SIG-M5 (cell line): ENCODE measurements at places on chromosomes 13 and 19.

DNA sequence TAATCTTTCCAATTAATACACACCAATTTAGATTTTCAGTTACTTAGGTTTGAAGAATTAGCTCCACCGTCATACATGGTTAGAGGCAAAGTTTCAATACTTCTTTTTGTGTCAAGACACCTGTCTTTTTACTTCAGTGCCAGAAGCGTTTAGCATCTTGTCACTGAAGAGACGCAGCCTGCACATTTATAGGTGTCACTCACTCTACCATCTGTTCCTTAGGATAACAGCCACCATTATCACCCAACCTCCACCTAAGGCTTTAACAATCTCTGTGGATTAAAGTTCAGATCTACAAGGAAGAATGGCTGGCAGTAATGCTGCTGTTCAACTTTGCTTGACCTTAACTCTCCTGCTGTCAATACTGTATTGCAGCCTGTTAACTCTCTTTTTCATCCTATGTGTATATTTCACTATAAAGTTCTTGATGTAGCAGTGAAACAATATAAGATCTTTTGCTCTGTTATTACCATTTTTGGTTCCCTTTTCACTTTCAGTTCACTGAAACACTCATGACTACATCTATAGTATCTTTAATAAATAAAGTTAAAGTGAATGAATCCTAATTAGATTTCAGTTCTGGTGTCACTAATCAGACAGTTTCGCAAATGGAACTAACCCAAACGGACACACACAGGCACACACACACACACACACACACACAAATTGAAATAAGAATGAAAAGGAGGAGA lies 435.6 kb downstream of the PCDH9 start:
- DNase-seq: no peak

DNA sequence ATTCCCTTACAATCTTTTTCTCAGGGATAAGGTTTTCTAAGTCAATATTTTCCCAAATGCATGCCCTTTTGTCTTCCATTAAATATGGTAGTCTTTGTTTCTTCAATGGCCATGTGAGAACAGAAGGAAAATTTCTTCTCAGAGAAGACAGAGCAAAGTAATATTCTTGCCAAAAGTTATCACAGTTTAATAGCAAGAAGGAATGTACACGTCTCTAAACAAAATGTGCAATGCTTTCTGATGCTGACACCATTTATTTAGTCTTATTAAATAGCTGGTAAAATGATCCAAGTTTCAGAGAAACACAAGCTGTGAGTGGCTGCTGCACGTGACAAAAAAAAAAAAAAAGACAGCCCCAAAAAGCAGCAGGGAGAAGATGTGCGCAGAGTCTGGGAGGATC lies 542.5 kb downstream of the GPC6 start:
- DNase-seq: no peak

DNA sequence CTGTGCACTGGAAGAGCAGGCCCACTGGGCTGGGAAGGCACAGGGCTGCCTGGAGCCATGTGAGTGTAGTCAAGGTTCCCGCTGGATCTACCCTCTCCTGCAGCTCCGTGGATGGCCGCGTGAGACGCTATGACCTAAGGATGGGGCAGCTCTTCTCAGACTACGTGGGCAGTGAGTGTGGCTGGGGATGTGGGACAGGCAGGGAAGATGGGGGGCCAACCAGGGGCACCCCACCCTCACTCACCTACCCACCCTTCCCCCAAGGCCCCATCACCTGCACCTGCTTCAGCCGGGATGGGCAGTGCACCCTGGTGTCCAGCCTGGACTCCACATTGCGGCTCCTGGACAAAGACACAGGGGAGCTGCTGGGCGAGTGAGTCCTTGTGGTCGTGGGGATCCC lies 6.1 kb downstream of the WDR83 start:
- no peak for DNase-seq

DNA sequence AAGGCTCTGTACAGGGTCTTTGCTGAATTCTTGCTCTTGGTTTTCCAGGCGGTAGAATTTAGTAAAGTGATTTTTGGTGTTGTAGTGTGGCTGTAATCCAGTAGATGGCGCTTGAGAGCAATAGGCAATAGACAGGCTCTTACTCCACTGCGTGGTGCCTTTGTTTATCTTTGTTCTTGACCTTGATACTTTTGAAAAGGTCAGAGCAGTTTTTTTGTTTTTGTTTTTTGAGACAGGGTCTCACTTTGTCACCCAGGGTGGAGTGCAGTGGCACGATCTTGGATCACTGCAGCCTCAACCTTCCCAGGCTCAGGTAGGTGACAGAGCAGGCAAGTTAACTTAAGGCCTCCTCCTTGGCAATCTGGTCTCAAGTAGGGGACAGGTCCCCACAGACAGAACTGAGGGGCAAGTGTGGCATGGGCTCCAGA lies 12.2 kb upstream of the LILRA5 start:
- DNase-seq: no peak

DNA sequence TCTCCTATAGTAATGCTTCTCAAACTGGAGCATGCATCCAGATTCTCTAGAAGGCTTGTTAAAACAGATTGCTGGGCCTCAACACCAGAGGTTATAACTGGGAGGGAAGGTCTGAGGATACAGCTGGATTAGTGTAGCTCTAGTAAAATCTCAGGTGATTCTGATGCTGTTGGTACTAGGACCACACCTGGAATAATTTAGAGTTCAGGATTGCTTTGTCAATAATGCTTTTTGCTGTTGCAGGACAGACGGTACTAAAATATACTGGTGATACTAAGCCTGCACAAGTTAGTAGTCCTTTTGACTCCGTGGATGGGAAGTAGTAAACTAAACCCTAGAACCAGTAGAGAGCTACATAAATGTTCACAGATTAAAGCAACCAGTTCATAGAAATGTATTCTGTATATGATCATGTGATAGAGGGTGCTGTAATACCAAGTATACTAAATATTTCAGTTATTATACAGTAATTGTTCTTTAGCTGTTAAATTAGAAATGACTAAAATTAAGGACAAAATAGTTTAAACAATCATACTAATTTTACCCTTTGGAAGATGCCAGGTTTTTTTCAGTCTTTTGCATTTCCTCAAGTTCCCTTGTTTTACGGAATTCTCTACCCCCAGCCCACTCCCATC lies 258.2 kb upstream of the STARD13 start:
- DNase-seq: no peak

- DNase-seq: no peak
These were observed 10.6 kb upstream of the TLE2 start for GRCh38 chr19:3039641-3040077.

GRCh38 chr19:30303131-30303654 lies 69.0 kb upstream of the ZNF536 start:
- no peak for DNase-seq

GRCh38 chr19:29389495-29389894 lies 136.3 kb upstream of the VSTM2B start:
- DNase-seq: no peak

GRCh38 chr19:34273121-34273520 lies 18.8 kb downstream of the GARRE1 start:
- no peak for DNase-seq

DNA sequence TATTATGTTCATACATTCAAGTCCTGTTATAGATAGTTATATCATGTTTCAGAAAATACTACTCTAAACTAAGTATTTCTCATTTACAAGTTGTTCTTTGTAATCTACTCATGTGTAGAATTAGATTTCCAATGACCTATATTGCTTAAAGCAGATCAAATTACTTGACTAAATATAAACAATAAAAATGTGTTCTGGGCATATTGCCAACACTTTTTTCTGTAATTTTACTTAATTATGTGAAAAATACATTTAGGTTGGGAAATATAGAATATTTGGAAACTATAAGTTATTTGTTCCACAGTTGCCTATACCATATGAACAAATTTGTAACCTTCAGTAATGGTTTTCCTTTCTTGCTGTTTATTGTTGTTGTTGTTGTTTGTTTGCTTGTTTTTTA lies 275.2 kb upstream of the PCDH9 start:
- no peak for DNase-seq

- no peak for DNase-seq
These were observed 442.8 kb downstream of the FGF14 start for GRCh38 chr13:101959016-101959415.

DNA sequence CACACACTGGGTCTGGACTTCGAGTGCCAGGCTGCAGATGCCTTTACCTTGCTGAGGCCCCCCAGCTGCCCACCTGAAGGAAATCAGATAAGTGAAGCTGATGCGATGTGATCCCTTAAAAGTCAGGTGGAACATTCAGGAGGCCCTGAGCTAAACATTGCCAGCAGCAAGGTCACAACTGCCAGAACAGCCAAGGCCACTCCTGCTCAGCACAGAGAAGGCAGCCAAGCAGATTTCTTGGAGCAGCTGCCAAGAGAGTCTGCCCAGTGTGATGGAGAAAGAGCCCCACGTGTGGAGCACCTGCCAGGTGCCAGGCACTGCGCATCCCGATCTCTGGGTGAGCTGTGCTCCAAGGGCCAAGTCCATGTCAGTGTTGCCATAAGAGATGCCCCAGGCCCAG lies 20.6 kb upstream of the UQCRFS1 start:
- no peak for DNase-seq

- DNase-seq: no peak
These were observed 537.4 kb downstream of the MYO16 start for GRCh38 chr13:109166804-109167203.

DNA sequence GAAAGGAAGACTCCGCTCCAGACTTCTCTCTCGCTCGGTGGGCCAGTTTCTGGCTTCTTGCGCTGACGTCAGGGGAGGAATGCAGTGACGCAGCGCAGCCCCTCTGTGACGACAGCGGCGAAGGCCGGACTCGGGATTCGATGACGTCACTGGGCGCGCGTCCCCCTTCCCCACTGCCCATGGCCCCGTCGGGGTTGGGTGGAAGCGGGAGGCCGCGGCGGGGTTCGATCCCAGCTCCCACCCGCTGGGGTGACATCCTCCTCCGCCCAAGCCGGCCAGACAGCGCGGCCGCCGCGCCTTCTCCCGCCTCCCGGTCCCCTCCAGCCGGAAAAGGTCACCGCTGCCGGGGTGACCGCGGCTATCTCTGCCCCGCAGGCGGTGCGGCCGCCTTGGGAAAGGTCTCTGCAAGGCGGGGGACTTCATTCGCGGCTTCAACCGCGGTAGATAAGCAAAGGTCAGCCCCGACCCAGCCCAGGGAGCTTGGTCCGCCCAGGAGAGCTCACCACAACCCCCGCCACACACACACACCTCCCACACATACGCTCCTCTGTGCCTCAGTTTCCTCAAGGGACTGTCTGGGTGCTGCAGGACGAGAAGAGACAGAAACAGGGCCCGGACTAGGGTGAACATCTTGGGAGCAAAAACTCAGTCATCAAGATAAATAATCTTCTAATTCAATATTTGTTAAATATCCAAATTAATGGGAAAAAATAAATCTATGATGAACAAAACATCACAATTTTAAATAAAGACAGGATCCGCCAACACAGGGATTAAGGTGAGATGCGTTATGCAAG lies 844 bp upstream of the RFX1 start:
- DNase-seq: no peak

GRCh38 chr13:70385852-70386251 lies 277.6 kb upstream of the KLHL1 start:
- no peak for DNase-seq

DNA sequence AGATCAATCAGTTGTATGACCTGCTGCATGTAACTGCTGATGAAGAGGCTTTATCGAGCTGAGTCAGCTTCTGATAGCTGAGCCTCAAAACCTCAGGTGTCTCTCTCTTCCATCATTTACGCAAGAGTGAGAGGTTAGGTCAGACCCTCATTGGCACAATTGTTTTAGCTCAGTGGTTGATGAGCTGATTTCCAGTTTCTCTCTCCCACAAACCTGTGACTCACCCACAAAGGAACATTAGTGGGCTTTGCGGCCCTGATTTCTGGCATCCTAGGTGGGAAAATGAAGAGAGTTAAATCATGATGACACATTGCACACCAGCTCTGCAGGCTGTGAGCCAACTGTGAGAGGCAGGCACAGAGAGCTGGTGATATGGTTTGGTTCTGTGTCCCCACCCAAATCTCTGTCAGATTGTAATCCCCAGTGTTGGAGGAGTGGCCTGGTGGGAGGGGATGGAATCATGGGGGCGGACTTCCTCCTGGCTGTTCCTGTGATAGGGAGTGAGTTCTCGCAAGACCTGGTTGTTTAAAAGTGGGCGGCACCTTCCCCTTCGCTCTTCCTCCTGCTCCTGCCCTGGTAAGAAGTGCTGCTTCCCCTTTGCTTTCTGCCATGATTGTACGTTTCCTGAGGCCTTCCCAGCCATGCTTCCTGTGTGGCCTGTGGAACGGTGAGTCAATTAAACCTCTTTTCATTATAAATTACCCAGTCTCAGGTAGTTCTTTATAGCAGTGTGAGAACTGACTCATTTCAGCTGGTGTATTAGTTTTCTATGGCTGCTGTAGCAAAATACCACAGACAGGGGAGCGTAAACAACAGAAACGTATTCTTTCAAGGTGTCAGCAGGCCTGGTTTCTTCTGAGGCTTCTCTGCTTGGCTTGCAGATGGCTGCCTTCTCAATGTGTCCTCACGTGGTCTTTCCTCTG lies 33.5 kb upstream of the TMTC4 start:
- no peak for DNase-seq

DNA sequence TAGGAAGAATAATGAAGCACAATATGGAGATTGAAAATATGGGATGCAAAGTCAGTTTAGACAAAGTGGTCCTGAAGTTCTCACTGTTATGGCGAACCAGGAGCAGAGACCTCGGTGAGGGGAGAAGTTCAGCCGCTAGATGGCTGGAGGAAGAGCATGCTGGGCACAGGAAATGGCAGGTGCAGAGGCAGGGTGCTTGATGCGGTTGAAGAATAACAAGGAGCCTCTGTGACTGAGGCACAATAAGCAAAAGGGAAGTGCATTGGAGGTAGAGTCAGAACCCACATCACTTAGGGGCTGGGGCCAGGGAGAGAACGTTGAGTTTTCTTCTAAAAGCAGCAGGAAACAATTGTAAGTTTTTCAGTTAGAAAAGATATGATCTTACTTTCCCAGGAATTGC lies 1725.2 kb downstream of the EFNB2 start:
- peak; percentile 15 for DNase-seq

DNA sequence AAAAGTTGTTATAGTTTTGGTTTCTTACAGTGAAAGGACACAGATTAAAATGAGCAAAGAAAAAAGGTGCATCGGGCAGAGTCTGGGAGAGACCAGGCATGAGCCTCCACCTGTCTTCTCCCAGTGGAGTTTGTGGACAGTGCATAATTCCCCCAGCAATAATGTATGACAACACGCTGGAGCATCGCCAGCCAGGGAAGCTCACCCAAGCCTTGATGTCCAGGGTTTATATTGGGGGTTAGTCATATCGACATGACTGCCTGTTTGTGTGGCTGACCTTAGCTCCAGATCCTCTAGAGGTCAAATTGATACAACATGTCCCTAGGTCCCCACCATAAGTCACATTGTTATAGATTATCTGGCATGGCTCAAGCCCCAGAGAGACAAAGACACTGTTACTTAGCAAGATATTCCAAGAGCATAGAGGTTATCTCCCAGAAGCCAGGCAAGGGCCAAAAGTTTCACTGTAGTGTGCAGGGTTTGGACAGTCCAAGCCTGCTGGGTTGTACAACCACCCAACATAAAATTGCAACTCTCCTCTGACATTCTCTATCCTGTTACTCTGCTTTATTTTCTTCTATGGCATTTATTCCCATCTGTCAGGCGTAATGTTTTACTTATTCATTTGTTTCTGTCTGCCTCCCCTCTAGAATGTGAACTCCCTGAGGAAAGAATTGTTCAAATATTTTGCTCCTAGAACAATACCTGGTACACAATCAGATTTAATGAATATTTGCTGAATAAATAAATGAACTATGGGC lies 5.6 kb upstream of the KLK13 start:
- DNase-seq: no peak
